ENCODE measurements at places on chromosomes 6 and 20.

GRCh38 chr6:78259935-78260334, 607.1 kb downstream of the MEI4 start:
- no peak for DNase-seq

GRCh38 chr6:44667668-44668390, 280.3 kb downstream of the CDC5L start:
- DNase-seq = no peak

GRCh38 chr20:18256440-18257090, 31.8 kb upstream of the ZNF133 start:
- DNase-seq = no peak

DNA sequence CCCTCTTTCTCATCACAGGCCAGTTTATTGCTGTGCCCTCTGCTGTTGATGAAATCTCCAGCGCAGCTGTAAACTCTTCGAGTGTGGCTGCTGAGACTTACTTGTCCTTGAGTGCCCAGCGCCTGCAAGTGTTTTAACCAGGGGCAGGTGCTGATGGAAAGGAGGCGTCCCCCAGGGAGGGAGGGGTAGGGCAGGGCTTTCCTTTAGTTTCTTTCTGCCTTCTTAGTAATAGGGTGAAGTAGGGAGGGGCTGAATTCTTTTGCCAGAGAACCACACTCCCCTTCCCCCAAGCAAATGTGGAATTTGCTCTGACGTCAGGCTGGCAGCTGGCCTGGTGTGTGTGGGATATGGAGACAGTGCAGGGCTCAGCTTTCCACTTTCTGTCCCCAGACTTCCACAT, 61.2 kb downstream of the IGF2R start:
- DNase-seq = peak; percentile 94

DNA sequence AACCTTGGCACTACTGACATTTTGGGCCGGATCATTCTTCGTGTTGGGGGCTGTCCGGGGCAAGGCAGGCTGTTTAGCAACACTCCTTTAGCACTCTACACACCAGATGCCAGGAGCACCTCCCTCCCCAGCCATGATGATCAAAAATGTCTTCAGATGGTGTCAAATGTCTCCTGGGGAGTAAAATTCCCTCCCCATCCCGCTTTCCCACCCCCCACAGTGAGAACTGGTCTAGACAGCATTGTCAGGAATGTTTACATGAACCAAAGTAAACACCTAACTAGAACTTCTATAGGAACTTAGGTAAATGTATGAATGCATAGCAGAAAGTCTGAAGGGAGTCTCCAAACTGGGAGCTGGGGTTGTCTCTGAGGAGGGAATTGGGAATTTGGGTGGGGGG, 70.0 kb upstream of the TOP1 start:
- no peak for DNase-seq

GRCh38 chr6:109482905-109483734, at the start of gene ZBTB24:
TSS of gene ZBTB24 (minus strand) at chr6:109483219. CDS start at chr6:109482026, 1,193 bp downstream.
- peak; percentile 90 for DNase-seq

DNA sequence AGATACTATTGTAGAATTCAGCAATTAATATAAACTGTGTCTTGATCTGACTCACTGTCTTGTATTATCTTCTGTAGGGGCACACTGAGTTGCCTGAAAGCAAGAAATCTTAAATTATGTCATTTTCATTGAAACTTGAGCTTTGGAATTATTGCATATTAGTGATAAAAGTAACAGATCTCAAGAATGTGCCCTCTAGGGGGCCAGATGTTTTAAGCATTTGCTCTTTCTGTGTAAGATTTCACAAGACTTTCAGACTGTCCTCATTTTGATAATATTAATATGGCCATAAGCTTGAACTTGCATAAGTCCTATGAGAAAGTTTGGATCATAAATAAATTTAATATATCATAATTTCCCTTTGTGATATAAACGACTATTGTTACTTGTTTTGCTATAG, 55.5 kb upstream of the MYO6 start:
- peak; percentile 73 for DNase-seq

- no peak for DNase-seq
Observed at GRCh38 chr6:75157336-75157735, 48.5 kb downstream of the COL12A1 start.

GRCh38 chr6:41222045-41222444, 6.1 kb upstream of the TREML4 start:
- DNase-seq = no peak

GRCh38 chr6:169723991-169724493, 258 bp downstream of the PHF10 start:
- DNase-seq = peak; percentile 22

All from fibroblast of gingiva (primary cell).